ENCODE measurements at places on chromosomes 2 and 18.

- no peak for DNase-seq
Measured at GRCh38 chr2:12718711-12719399, 2.1 kb downstream of the TRIB2 start.

DNA sequence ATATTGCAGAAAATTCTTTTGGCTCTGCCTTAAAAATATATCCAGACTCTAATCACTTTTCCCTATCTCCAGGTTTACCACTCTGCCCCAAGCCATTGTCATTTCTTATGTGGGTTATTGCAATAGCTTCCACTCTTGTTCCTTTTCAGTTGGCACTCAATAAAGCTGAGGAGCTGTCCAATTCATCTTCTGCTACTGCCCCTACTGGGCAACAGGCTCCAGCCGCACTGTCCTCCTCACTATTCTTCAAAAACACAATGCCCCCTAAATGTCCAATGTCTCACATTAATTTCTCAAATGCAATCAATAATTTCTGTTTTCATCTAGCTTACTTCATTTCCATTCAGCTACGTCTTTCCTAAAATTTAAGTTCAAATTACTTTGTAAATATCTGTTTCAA lies 1262.5 kb upstream of the CDH2 start:
- DNase-seq, result no peak

GRCh38 chr18:35355140-35355618 lies 11.0 kb upstream of the ZNF24 start:
- DNase-seq, result peak; percentile 30

- peak; percentile 93 for DNase-seq
Measured at GRCh38 chr2:16438613-16439321, 226.9 kb downstream of the CYRIA start.

DNA sequence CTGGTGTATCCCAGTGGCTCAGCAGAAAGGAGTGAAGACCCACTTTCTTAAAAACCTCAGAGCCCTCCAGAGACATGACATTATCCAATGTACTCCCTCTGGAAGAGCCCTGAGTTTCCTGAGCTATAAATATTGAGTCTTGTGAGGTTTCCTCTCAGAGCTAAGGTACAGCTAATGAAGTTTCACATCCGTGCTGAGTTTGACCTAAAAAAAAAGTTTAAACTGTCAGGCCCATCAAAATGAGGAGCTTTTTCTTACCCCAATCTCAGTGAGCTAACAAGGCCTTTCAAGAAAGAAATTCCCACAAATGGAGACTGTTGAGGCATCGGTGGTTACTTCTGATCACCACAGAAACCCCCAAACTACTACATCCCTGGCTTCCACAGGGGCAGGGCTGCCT lies 65.4 kb upstream of the ST8SIA3 start:
- no peak for DNase-seq

GRCh38 chr2:47486841-47487497 lies 84.0 kb downstream of the MSH2 start:
- DNase-seq, result no peak

DNA sequence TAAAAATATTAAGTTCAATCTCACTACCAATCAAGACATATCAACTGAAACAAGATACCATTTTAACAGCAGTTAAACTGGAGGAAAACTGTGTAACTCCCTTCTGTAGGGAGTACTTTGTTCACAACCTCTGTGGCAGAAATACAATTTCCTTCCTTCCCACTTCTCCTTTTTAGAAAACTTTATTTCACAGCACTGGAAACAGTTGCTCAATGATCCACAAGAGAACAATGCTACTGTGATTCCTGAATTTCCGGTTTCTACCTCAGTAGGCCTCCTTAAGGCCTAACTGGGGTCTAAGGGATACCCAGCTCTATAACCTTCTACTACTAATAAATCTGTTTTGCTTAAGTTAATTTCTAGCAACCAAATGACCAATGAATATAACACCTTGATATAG lies 14.1 kb downstream of the TLK1 start:
- peak; percentile 65 for DNase-seq

GRCh38 chr2:196149948-196150347 lies 21.4 kb downstream of the STK17B start:
- DNase-seq, result no peak

GRCh38 chr2:43224131-43224570 lies 2.3 kb downstream of the ZFP36L2 start:
- DNase-seq, result no peak

DNA sequence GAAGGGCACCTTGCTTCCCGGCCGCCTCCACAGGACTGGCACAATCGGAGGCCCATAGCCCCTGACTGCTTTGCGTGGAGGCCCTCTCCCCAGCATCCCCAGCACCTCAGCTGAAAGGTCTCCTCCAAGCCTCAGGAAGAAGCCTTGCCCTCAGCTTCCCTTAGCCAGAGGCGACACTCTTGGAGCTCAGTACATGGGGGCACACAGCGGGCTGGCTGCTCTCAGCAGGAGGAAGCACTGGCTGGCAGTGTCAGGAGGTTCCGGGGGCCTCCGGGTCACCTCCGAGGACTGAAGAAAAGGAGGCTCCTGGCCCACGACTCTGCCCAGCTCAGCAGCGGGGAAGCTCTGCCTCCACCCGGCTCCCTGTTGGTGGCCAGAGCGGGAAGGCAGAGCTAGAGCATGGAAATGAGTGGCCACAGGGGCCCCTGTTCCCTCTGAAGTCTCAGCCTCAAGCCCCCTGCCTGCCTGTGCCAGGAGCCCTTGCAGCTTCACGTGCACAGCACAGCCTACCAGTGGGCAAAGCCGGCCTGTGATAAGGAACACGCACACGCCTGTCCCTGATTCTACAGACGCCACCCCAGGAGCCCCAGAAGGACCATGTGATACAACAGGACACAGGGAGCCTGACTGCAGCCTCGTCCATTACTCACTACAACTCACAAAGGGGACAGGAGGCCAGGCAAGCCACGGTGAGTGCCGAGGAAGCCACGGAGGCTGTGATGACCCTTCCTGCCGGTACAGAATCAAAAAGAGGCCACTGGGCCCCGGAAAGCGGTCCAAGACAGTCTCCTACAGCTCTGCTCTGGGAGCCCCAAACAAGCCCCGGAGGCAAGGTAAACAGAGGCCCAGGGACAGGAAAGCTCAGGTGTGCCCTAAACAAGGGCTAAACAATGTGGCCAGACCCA lies 15.5 kb downstream of the HDAC4 start:
- DNase-seq, result no peak

GRCh38 chr2:199459286-199460100 lies 1.8 kb upstream of the SATB2 start:
- peak; percentile 37 for DNase-seq

DNA sequence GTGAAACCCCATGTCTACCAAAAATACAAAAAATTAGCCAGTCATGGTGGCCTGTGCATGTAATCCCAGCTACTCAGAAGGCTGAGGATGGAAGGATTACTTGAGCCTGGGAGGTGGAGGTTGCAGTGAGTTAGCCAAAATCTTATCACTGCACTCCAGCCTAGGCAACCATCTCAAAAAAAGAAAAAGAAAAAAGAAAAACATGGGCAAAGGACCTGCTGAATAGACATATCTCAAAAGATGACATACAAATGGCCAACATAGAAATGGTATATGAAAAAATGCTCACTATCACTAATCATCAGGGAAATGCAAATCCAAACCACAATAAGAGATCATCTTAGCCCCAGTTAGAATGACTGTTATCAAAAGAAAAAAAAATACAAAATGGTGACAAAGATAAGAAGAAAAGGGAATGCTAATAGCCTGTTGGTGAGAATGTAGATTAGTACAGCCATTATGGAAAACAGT lies 1.4 kb upstream of the TGOLN2 start:
- DNase-seq, result no peak

- DNase-seq, result no peak
Measured at GRCh38 chr2:165456027-165456426, 13.5 kb upstream of the CSRNP3 start.

DNA sequence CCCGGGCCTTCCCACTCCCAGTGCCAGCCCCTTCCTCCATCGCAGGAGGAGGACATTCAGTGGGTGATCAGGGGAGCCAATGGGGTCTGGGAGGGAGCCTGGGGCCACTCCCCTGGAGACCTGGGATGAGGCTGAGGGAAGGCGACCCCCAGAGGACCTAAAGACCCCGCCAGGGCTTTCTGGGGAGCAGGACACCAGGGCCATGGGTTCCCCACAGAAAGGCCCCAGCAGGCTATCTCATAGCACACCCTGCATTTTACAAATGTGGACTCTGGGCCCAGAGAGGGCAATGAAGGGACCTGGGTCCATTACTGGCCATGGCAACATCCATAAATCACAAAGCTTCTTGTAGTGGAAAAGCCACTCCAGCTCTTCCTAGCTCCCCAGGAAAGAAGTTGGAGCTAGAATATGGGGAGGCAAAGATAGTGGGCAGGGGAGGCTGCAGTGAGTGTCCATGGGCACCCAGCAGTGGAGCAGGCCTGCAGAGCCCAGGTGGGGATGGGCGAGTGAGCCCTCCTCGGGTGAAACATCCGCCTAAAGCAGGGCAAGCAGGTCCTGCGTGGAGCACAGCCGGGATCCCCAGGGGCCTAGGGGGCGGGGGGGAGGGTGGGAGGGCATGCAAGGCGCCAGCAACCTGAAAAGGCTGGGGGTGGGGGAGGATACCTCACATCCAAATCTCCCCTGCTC lies 13.8 kb downstream of the CYP26B1 start:
- no peak for DNase-seq

- peak; percentile 69 for DNase-seq
Measured at GRCh38 chr2:212686285-212686895, 147.8 kb upstream of the ERBB4 start.

DNA sequence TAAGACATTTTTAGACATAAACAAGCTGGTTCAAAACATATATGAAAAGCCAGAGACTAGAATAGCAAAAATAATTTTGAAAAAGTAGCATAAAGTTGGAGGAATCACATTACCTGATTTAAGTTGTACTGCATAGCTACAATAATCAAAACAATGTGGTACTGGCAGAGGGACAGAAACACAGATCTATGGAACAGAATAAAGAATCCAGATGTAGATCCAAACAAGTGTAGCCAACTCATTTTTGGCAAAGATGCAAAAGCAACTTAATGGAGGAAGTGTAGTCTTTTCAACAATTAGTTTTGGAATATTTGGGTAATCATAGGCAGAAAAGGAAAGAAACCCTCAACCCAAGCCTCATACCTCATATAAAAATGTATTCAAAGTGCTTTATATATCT lies 278.7 kb upstream of the ZNF521 start:
- no peak for DNase-seq
